ENCODE measurements at places on chromosomes 2 and 18.

DNA sequence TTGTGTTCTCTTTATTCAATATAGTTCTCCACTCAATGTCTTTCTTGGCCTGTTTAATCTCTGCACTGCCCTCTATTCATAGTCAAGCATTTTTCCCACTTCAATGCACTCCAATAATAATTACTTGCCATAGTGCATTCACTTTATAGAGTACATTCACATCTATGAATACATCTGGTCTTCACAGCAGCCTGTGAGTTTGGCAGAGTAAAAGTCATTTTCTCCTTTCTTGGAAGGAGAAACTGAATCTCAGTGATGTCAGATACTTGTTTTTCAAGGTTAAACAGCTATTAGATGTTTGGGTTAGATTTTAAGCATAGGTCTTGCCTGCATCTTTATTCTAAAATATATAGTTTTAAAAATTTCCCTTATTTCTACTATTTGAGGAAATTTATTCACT, 373.2 kb downstream of the TRIB2 start:
- DNase-seq = no peak

- no peak for DNase-seq
These were observed 163.6 kb upstream of the COPS8 start for GRCh38 chr2:236922061-236922460.

DNA sequence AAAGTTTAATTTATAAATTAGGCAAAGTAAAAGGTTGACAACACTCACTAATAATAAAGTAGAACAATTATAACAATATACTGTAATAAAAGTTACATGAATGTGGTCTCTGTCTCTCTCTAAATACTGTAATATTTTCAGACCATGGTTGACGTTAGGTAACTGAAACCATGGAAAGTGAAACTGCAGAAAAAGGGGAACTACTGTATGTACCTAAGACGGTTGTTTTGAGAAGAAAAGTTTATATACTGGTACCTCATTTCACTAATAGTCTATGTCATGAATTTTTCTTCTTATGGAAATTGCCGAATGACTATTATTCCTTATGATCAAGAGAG, 166.7 kb upstream of the ZNF521 start:
- no peak for DNase-seq

GRCh38 chr2:216696751-216697560, 1.6 kb upstream of the IGFBP5 start:
- no peak for DNase-seq

GRCh38 chr2:164032995-164033394, 297.2 kb upstream of the FIGN start:
- DNase-seq = no peak

GRCh38 chr18:36212301-36213171, 25.2 kb downstream of the MOCOS start:
- DNase-seq = no peak

DNA sequence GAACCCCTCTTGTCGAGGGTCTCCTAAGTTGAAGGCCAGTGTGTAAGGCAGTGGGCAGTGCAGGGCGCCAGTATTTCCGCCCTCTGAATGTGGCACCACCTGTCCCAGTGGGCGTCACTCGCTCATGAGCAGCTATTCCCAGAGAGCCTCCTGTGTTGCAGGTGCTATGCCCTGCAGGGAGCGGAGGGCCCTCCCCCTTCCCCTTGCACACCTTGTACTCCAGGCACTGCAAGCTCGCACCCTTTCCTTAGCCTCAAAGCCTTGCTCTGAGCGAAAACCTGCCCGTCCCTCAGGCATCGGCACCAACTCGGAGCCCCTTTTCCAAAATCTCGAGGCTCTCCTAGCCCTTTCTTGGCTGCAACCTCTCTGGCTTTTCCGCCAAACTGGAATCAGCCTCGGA, 282.7 kb downstream of the AGAP1 start:
- no peak for DNase-seq

DNA sequence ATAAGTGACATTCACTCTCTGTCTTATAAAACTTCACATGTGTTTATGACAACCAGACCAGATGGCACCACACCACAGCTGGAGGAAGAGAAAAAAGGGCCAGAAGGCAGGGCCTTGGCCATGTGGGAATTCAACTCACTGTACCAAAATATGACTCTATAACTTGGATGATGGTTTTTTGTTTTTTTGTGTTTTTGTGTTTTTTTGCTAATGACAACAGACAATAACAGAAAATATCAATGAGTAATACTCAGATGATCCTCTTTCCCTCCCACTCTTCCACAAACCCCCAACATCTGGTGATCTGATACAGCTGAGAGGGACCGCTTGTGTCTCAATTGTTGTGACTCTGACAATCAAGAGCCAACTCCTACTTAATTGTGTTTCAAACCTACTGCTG, 12.4 kb downstream of the NMI start:
- no peak for DNase-seq

GRCh38 chr2:238031751-238032150, 29.1 kb upstream of the SCLY start:
- DNase-seq = no peak

GRCh38 chr2:3624059-3624794, 29.3 kb downstream of the COLEC11 start:
- no peak for DNase-seq

GRCh38 chr2:200470230-200470629, 39.6 kb downstream of the KCTD18 start:
- DNase-seq = no peak

DNA sequence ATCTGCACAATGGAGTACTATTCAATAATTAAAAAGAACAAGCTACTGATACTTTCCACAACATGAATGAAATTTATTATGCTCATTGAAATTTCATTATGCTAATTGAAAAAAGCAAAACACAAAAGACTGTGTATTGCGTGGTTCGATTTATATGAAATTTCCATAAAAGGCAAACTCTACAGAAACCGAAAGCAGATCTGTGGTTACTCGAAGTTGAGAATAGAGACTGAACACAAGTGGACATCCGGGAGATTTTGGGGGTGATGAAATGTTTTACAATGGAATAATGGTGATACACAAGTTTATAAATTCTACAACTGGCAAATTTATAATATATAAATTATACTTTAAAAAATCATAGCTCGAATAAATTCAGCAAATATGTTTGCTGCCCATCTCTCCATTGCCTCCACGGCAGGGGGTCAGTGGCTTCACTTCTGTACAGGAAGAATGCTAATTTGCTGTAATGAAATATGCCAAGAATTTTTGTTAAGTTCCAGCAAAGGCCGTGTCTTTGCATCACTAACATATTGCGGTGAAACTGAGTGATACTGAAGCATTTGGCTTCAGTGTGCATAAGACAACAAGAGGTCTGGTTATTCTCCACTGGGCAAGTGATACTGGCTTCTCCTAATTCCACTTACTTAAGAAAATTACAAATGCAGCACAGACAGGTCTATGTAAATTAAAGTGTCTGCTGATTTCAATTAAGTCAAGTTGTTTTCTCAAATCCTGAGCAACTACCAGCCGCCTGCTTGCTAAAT, 96.7 kb downstream of the TMEM163 start:
- DNase-seq = no peak

GRCh38 chr2:10977621-10978020, 65.9 kb downstream of the KCNF1 start:
- DNase-seq = no peak

GRCh38 chr2:50395605-50396297, 636.2 kb downstream of the NRXN1 start:
- no peak for DNase-seq

GRCh38 chr2:5729416-5729815, 37.2 kb downstream of the SOX11 start:
- DNase-seq = no peak

- no peak for DNase-seq
These were observed 79.3 kb upstream of the GLI2 start for GRCh38 chr2:120656273-120656950.

DNA sequence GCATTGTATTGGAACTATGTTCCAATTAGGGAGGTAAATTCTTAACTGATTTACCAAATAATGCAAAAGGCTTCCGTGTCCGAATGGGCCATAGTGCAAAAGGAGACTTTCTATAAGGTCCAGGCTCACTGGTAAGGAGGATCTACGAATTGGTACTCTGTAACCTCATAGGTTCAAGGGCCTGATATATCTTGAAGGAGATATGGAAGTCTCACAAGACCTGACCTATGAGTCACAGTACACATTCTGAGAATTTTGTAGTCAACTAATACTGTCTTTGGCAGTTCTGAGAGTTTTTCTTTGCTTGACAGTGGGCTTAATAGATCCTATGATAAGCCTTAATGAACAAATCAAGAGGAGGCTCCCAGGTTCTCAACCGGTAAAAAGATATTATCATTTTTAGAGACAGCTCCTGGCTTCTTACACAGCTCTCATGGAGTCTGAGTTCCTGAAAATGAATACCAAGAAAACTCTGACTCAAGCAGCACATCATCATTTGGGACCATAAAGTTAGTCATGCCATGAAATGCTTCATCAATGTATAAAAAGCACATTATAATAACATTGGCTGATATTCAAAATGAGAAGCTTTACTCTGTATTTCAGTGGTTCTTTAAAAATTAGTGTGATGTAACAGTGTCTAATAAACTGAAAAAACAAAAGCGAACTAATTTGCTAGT, 1275.2 kb upstream of the CRIM1 start:
- DNase-seq = no peak

DNA sequence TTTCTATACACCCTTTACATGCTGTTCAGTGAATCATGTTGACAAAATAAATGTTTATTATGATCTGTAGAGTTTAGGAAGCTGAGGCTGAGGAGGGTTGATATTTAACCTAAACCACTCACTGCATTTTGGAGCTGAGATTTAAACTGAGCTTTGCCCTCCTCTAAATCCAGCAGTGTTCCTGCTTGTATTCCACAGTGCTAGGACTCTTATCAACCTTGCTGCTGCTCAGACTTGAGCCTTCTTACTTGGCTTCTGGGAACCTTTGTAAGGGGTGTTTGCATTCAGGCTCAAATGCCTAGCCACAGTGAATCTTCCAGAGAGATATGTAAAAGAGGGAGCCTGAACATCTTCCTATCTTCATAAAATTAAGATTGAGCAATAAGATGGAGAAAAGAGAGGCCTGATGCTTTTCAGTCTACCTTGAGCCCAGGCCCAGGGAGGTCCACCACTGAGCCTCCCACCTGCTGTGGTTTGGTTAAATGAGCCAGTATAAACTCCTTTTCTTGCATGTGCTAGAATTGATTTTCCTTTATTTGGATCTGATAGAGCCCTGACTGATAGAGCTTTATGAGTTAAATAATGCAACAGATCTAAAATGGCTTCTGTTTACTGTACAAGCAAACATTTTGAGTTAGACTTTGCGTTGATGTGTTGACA, 149.7 kb downstream of the GULP1 start:
- no peak for DNase-seq

GRCh38 chr2:119178776-119179175, 20.2 kb upstream of the C1QL2 start:
- DNase-seq = no peak

DNA sequence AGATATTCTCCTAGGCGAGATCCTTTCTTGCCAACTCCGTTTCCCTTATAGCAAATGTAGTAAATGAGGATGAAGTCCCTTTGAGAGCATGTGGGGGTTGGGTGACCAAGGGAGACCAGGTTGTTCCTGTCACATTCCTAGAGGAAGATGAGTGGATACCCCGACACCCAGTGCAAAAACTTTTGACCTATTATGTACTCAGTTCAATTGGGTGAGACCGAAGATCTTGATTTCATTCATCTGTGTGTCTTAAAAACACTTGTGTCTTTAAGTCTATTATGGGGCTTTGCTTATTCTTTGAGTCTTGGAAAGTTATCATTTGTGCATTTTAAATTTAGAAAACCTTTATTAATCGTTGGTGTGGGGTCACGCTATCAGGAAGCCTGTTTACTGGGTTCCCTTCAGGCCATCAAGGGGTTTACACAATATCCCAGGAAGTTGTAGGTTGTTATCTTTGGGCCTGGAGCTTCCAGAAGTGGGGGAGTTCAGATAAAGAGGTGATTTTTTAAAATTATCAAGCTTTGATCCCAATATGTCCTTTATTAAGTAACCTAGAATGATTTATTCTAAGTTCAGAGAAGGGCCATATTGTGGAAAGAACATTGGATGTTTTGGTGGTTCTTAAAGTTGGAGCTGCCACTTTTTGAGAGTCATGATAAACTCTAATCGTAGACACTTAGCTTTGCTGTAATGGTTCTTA, 2.8 kb downstream of the RHOB start:
- DNase-seq = no peak

- DNase-seq = no peak
These were observed 30.0 kb upstream of the BMP10 start for GRCh38 chr2:68901199-68901514.

GRCh38 chr18:55875371-55875901, 287.4 kb upstream of the TCF4 start:
- DNase-seq = no peak

DNA sequence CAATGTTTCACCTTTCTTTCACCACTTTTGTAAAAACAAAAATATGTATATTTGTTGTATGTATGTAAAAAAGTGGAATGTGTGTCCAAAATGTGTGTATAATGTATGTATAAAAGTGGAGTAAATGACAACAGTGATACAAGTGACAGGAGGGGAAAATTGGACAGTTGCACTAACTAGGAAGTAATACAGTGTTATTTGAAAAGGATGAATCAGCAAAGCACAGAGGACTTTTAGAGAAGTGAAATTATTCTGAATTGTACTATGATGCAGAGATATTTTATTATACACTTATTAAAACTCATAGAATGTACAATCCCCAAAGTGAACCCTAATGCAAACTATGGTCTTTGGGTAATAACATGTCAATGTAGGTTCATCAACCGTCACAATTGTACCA, 331.3 kb upstream of the CNTNAP5 start:
- DNase-seq = no peak

DNA sequence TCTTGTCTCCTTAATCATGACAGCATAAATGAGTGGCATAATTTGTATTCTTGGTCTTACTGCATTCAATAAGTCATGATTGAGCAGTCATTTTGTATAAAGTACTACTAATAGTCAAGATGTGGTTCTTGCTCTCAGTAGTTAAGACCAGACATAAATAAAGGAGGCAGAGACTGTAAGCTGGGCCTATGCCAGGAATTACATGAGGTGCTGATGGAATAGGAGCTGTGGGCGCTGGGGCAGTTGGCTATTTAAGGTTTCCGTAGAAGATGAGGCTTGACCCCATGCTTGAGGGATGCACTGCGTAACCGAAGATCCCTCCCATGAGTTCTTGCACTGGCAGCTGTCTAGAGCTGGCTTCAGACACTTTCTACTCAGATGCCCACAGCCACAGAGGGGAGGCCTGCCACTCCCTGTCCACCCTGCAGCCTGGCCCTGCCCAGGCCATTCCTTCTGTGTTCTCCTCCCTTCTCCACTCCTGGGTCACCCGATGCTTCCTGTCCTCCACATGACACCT, 150.9 kb upstream of the REV1 start:
- DNase-seq = no peak

- no peak for DNase-seq
These were observed 208.7 kb downstream of the CYP26B1 start for GRCh38 chr2:71938659-71939587.

DNA sequence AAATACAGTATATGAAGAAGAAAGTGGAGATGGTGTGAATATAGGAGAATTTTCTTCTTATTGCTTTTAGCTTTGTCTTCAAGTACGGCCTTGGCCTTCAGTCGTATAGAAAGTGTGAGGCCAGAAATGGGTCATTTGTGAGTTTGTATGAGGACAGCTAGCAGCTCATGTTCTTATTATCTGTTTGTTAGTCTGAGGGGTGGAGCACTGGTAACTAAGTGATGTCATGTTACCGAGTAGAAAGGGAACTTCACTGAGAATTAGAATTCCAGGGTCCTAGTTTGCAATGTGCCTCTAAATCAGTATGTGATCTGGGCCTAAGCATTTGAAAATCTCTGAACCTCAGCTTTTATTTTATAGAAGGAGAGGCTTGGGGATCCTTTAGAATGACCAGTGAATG, 588.6 kb downstream of the NRXN1 start:
- no peak for DNase-seq

- DNase-seq = no peak
These were observed 356.4 kb upstream of the ACVR2A start for GRCh38 chr2:147488472-147488871.
